CD4-positive, alpha-beta T cell (primary cell): ENCODE measurements at places on chromosomes 7 and 10.
A peak's percentile ranks its signal among the peaks of the same experiment; 100 is the strongest.

DNA sequence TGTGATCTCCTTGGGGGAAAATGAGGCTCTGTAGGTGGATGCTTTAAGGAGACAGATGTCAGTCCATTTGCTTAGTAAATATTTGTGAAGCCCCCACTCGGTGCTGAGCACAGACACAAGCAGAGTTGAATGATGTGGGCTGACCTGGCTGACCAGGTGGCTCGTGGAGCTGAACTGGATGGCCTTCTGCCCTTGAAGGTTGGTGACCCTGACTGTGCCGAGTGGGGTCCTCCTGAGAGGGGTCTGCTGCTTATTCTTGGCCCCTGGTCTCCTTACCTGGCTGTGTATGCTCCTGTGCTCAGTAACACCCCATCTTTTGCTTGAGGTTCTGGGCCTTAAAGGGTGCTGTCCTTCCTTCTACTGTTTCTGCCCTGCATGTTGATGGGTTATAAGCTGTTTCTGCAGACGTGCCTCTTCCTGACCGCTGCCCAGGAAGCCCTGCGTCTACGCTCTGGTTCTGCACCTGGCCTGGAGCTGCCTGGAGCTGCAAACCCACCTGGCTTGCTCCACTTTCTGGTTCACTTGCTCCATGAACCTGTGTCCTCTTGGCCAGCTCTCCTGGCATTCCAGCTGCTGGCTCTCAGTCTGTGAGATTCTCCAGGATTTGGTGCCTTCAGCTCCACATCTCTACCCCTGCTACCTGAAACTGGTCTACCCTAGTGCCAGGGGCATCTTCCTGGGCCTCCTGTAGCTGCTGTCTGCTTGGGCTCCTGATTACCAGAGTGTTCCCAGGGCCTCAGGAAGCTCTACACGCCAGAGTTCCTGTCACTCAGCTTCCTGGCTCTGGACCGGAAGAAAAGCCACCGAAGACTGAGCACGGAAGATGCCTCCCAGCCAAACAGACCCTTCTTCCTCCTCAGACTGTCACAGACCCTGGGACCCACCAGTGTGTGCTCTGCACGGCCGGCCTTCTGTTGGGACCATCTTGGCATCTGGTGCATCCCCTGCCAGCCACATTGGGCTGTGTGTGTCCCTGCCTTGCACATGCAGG, 76.5 kb downstream of the ADCY1 start:
- no peak for DNase-seq

DNA sequence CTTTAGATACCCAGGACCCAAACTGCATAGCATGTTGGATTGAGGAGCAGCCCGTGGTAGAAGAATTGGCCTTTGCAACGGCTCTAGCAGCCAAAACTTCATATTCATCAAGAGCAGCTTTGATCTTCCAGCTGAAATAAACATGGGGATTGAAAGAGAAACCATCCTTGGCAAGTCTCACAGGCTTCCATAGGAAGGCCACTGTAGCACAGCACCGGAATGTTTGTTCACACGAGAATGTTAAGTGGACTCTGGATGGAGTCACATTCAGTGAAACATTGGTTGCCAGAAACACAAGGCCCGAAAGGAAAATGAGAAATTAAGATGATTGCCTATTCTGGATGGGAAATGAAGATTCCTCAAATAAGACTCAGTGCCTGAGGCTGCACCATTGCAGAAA, 97.4 kb downstream of the RAB18 start:
- no peak for DNase-seq

DNA sequence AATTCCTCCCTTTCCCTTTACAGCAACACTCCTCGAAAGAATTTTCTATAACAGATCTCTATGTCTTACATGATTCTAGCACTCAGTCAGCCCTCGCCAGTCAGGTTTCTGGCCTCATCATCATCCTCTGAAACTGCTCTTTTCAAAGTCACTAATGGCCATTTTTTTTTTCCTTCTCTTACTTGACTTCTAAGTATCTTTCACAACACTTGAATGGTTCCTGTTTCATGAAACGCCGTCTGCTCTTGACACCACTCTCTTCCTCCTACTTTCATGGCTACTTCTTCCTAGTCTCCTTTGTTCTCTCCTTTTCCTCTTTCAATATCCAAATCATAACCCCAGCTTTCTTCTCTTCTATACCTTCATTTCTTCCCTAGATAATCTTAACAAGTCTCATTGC, 100.5 kb upstream of the NRP1 start:
- peak; percentile 4 for DNase-seq

- DNase-seq, result no peak
Measured at GRCh38 chr7:56115852-56116538, at the start of gene NUPR2. Gene NUPR2, minus strand, starts transcription at chr7:56116417. Its CDS starts 103 bp downstream, at chr7:56116314.

DNA sequence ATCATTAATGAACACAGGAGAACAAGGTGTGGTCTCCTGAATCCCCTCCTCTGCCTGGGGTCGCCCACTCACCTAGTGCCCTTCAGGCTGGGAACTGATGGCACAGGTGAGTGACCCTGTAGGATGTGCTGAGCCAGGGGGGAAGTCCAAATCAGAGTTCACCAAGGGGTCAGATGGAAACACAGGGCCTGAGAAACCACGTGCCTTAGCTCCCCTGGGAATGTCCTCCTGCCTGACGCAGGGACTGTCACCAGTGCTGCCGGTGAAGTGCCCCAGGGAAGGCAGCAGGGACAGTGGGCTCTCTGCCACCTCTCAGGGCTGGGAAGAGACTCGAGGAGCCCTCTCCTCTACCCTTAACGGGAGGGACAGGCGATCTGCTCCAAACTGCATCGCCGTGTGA, 5.8 kb upstream of the PYROXD2 start:
- no peak for DNase-seq

DNA sequence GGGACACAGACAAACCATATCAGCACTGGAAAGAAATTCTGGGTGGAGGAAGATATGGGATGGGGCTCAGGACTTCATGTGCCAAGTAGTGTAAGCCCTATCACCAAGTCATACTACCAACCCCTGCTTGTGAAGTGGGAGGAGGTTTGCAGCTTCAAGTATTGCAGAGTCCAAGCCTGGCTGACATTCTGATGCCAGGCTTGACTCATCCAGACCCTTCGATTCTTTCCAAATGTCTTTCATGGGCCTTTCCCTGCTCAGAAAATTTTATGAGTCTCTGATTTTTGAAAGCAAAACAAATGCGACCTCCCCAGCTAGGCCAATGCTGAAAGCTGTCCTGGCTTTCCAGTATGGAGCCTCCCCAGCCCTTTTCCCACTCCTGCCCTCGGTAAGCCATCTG, 45.1 kb upstream of the SMNDC1 start:
- no peak for DNase-seq

DNA sequence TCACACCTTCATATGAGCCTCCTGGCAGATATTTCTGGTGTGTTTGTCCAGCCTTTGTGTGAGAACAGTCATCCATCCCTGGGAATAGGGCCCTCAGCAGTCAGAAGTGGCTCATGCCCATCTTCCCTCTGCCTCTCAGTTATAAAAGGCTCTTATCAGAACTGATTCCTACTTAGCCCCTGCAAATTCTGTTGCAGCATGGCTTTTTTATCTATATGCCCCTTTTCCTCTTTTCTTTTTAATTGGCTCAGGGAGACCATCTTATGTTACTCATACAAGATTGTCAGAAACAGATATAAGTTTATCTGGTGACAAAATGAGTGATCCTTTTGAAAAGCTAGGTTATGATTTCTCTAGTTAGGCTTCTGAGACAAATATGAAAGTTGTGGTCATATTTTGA, 194.1 kb downstream of the CREB5 start:
- DNase-seq, result no peak

GRCh38 chr10:80158598-80159127, 26.1 kb downstream of the PLAC9 start:
- no peak for DNase-seq

GRCh38 chr7:32921896-32922295, 30.3 kb upstream of the KBTBD2 start:
- DNase-seq, result no peak

GRCh38 chr7:155466814-155467733, 9.1 kb downstream of the EN2 start:
- no peak for DNase-seq

DNA sequence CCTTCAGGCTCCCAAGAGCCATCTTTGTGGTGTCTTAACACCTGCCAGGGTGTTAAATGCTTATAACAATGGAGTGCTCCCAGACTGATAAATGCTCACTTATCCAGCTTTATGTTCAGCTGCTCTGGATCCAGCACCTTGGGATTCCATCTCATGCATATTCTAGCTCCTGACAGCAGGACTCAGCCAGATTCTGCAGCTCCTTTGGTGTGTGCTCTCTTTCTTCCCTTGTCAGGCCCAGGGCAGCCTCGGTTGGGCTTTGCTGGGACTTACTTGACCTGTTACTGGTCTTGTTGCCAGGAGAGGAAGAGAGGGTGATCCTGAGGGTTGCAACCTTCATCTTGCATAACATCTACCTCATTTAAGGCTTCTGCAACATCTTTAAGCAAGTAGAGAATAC, 59.4 kb upstream of the CCNY start:
- DNase-seq, result no peak

DNA sequence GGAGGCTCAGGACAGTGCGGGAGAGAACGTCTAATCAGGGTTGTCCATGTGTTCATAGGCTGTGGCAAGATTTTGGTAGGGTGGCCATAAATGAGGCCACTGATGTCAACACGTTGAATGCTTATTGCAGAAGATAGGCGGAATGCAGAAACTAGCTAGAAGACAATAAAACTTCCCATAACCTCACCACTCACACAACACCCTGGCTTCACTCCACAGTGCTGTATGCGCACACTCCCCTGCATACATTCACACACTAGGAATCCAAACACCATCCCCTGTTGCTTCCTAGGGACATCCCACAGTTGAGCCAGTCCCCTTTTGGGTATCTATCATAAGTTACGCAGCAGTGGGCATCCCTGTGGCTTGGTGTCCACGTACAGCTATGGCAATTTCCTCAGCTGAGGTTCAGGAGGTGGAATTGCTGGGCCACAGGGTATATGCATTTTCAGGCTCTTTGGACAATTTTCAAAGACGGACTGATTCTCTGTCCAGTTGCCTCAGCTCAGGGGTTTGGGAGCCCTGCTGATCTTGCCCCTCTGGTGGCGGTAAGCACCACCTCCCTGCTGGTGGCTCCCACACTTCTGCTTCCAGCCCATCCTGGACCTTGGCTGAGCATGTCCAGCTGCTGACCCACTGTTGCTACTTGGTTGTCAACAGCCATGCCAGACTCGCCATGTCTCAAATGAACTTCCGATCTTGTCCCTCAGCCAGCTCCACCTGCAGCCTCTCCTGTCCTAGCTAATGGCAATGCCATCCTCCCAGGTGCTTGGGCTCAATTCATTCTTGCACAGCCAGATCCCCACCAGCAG, 36.4 kb downstream of the CDH23 start:
- DNase-seq, result no peak

- no peak for DNase-seq
Measured at GRCh38 chr7:12805518-12805928, 118.1 kb downstream of the ARL4A start.

DNA sequence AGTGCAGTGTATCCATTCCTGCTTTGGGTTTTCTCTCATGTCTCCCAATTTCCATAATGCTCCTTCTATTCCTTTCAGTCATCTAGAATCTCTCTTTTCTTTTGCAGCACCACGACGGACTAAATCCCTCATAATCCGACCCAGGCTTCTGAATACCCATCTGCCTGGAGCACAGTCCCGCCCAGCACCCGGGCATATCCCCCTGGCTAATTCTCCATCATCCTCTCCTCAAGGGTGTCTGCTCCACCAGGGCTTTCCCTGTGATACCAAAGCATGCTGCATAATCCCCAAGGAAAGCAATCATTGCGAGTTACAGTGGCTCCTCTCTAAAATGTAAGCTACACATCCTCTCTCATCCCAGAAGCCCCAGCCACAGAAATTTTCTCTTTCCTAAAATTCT, 321.9 kb downstream of the CCDC3 start:
- DNase-seq, result no peak

DNA sequence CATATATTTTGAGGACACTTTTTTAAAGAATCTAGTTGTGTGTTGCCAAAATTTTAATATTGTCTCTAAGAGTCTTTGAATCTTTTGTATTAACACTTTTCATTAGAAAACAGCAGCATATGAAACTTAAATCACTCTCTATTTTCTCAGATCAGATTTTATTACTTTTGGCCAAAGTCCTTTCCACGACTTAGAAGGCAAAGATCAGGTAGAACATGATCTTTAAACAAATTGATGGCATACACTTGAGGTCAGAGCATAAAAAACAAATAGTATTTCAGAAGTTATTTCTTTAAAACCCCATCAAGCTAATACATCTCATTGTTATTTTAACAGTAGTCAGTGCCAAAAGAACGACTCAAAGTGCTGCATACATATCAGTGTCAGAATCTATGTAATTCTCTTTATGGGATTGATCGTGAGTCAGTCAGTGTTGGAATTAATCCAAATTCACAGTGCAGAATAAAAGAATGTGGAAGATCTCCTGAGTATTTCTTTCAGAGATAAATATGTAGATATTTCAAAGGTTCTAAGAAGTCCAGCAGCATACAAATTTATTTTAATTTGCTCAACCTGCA, 9.6 kb upstream of the AGMO start:
- DNase-seq, result no peak

GRCh38 chr7:150753239-150753638, 16.0 kb downstream of the GIMAP5 start:
- no peak for DNase-seq

GRCh38 chr10:129107525-129107924, 359.5 kb upstream of the MGMT start:
- DNase-seq, result no peak
